ENCODE measurements at places on chromosomes 11 and 22.

DNA sequence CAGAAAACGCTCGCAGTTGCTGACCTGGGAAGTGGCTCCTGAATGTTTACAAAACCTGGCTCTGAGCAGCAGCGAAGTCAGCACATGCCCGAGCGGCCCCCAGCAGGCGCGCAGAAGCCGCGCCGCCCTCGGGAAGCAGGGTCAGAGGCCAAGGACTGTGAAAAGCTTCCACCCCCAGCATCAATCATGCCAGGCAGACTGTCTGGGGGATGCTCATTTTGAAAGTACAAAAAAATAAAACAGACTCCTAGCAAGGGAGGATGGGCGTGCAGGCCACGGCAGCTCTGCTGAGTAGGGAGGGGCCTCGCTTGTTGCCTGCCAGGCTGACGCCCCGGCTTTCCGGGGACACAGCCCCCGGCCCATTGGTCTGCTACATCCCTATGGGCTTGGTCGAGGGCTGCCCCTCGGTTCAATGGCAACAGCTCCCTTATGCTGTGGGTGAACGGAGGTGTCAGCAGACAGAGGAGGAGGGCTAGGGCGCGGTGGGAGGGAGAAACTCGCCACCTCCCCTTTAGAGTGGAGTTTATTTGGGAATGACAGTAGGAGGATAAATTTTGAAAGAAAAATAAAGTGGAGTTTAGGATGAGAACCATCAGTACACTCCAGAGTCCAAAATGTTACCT is 37.7 kb upstream of the GNB1L start:
- peak; percentile 43 for DNase-seq

DNA sequence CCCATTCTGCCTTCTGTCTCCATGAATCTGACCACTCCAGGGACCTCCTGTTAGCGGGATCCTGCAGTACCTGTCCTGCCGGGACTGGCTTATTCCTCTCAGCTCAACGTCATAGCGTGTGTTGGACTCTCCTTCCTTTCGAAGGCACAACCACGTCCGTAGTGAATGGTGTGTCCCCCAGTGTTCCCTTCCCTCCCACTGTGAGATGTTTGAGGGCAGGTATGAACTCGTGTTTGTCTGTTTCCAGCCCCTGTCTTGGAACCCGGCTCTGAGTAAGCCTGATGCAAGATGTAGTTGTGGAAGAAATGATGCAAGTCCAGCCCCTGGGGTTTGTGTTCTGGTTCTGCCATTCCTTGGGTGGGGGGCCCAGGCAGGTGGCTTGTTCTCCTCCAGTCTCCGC is 10.5 kb upstream of the MYEOV start:
- DNase-seq: no peak

DNA sequence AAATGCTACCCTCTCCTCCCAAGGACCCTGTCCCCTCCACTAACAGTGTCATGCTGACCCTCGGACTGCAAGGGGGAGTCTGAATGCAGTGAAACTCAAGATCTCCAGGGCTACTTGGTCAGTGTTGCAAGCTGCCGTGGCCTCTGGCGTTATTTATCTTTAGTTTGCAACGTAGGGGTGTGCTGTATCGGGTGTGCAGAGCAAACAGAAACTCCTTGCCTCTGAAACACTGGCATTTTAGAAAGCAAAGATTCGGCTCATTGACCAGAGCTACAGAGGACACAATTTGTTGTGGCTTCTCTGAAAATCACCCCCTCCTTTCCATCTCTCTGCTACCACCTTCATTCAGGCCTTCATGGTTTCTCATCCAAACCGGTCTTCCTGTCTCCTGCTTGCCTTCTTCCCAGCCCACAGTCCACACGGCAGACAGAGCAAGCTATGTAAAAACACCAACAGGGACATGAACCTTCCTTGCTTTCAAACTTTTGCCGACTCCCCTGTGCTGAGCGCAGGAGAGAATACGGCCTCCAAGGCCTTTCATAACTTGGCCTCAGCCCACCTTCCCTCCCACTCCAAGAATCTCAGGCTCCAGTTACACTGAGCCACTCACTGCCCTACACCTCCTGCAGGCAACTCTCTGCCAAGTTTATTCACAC is 14.9 kb downstream of the FZD4 start:
- peak; percentile 67 for DNase-seq

GRCh38 chr11:21707116-21707739 is 485.7 kb upstream of the ANO5 start:
- DNase-seq: no peak

- no peak for DNase-seq
These were observed 615.7 kb downstream of the BRD1 start for GRCh38 chr22:49212002-49212401.

DNA sequence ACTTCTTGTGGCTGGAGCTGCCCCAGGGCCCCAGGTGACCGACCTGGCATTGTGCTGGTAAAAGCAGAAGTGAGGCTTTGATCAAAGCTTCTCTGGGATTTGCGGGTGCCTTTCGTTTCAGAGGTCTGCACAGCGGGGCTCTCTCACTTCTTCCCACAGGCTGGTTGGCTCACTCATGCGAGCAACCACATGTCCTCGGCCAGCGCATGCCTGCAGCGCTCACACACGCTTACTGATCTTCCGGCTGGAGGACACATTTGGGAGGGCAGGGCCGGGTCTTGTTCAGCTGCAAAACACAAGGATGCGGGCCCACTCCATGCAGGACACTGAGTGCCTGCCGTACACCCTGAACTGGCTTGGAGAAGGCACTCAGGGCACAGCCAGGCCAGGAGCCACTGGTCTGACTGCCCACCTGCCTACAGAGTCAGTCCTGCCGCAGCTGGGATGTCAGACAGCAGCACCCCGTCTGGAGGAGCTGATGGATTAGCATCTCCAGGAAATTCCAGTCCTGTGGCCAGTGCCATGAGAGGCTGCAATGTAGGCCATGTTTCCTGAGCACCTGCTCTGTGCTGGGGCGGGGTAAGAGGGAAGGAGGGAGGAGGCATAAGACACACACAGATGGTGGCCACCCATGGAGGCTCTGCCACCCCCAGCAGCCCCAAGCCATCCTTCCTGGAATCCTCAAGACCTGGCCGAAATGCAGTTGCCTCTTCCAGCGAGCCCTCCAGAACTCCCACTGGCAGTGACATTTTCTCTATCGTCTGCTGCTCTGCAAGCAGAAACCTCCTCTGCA is 1383.2 kb downstream of the BRD1 start:
- no peak for DNase-seq

GRCh38 chr22:43413826-43414225 is 2.0 kb downstream of the MPPED1 start:
- DNase-seq: no peak

DNA sequence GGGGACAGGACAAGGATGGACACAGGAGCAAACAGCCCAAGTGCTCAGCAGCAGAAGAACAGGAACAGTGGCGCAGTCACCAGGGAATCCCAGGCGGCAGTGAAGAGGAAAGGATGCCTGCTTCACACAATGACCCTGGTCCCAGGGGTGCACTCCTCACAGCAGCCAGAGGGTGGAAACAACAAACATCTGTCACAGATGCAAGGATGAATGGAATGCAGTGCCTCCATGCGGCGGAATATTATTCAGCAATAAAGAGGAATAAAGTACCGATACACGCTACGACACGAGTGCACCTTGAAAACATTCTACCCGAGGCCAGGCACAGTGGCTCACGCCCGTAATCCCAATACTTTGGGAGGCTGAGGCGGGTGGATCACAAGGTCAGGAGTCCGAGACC is 12.7 kb downstream of the CSNK1E start:
- DNase-seq: no peak

GRCh38 chr11:126548581-126549550 is 193.4 kb downstream of the ST3GAL4 start:
- DNase-seq: no peak

GRCh38 chr11:118914987-118915386 is 10.7 kb downstream of the BCL9L start:
- no peak for DNase-seq

GRCh38 chr11:2304506-2305139 is 2.8 kb downstream of the TSPAN32 start:
- no peak for DNase-seq

GRCh38 chr11:30960387-30960992 is 374.3 kb upstream of the MPPED2 start:
- peak; percentile 70 for DNase-seq

- DNase-seq: no peak
These were observed 74.3 kb downstream of the SCN3B start for GRCh38 chr11:123580137-123580536.

GRCh38 chr22:19657252-19658056 is 56.8 kb upstream of the SEPTIN5 start:
- no peak for DNase-seq

DNA sequence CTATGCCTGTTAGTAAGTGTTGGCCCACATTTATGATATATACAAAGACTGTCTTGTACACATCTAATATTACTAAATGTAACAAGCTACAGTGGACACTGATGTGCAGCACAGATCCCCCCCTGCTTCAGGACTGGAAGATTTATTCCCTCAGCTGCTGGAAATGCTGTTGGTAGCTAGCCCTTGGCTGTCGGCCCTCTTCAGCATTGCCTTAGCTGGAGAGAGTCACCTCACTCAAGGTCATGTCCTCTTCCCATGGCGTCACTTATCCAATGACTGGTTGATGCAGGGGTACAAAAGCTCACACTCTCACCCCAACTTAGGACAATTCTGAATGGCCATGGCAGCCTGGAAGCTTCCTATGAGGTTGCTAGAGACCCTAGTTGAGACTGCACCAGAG is 312.7 kb downstream of the SOX6 start:
- DNase-seq: no peak

DNA sequence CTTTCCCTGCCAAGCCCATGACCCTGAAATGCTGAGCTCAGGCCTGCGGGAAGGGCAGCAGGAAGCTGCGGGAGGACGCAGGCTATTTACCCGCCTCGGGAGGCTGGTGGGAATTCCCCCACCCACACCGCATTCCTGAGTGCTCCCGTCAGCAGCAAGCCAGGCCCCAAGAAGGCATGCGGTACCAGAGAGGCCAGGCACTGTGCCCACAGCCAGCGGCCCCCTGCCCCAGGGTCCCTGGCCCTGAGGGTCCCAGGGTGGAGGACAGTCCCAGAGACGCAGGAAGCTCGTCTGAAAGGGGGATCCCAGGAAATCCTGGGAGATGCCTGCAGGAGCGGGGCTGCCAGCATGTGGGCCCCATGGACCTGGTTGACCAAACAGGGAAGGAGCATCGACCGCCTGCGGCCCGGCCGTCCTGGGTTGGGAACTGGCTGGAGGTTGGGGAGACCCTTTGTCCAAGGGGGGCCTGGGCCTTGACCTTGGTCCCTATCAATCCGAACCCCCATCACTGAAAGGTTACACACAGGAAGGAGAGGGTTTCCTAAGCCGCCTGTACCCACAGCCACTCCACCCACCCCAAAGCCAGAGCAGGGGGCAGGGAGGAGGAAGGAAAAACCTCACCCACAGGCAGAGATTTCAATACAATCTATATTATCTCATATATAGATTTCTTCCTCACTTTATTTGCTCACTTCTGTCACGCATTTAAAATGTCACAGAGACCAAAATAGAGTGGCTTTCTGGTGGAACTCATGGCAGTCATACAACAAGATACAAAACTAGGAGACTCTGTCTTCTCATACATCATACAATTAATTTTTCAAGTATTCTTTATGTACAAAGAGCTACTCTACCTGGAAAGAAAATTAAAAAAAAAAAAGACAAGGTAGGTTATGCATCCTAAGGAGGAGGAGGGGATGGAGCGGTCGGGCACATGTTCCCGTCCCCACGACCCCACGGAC is 17.1 kb downstream of the MAFF start:
- DNase-seq: peak; percentile 93

DNA sequence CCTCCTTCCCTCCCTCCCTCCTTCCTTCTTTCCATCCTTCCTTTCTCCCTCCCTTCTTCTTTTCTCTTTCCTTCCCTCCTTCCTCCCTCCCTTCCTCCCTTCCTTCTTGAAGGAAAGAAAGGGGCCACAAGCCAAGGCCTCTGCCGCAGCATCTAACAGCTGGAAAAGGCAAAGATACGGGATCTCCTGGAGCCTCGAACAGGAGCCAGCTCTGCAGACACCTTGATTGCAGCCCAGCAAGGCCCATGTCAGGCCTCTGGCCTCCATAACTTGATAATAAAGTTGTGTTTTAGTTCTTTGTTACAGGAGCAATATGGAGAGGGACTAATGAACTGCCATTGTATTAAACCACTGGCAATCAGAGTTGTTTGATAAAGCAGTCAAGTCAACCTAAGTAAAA is 348.9 kb upstream of the B3GAT1 start:
- no peak for DNase-seq

GRCh38 chr11:19903620-19904069 is 191.0 kb downstream of the NAV2 start:
- DNase-seq: peak; percentile 91

DNA sequence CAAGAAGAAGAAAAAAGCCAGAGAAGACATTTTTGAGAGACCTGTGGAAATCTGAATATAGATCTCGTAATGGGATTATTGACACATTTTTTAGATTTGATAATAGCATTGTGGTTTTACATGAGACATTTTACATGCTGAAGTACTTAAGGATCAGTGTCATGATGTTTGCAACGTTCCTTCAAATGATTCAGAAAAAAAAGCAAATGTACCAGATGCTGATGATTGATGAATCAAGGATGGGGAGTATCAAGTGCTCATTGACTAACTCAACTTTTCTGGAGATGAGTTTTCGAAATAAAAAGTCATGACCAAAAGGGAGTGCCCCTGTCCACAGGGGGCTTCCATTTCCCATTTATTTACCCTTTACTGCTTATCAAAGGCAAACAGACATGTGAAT is 207.0 kb upstream of the SORL1-AS1 start:
- no peak for DNase-seq

- no peak for DNase-seq
These were observed 45.1 kb upstream of the TSPAN18 start for GRCh38 chr11:44681698-44682097.

DNA sequence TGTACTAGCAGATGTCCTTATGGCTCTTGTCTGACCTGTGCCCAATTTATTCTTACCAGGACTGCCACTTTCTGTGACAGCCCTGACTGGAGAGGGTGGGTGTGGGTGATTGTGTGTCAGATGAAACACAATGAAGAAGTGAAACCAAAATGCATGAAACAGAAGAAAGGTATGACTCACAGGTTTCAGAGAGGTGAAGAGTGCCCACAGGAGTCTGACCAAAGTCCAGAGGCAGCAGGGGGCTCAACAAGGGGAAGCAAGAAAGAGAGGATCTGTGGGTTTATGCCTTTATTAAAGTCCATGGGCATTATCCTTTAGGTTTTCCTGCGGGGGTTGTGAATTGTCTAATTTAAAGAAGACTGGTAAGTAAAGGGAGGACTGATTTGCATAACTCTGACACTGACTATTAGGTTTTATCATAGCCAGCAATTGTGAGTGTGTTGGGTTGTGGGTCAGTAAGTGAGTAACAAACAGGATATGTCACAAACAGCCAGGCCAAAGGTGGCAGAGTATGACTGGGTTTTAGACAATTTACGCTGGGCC is 3.9 kb upstream of the OR4C6 start:
- no peak for DNase-seq
